DMS79 treated with DMSO at 0.1 percent for 48 hours (cell line): ENCODE measurements at places on chromosomes 13 and 19.

DNA sequence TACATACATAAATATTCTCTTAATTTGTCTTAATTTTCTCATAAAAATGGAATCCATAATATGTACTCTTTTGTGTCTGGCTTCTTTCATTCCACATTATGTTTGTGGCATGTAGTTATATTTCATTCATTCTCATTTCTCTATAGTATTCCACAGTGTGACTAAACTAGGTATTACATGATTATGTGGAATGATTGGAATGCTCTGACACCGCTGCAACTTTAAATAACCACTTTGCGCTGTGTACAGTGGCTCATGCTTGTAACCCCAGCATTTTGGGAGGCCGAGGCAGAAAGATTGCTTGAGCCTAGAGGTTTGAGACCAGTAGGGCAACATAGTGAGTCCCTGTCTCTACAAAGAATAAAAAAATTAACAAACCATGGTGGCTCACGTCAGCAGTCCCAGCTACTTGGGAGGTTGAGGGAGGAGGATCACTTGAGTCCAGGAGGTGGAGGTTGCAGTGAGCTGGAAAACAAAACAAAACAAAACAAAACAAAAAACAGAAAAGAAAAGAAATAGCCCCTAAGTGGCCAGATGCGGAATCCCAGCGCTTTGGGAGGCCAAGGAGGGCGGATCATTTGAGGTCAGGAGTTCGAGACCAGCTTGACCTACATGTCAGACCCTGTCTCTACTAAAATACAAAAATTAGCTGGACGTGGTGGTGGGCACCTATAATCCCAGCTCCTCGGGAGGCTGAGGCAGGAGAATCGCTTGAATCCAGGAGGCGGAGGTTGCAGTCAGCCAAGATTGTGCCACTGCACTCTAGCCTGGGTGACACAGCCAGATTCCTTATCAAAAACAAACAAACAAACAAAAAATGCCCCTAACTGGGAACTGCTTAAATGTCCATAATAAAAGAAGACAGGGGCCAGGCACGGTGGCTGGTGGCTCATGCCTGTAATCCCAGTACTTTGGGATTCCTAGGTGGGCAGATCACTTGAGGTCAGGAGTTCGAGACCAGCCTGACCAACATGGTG lies 8.0 kb upstream of the SAE1 start:
- no peak for DNase-seq

GRCh38 chr19:17830567-17831418 lies 9.5 kb upstream of the INSL3 start:
- no peak for DNase-seq

DNA sequence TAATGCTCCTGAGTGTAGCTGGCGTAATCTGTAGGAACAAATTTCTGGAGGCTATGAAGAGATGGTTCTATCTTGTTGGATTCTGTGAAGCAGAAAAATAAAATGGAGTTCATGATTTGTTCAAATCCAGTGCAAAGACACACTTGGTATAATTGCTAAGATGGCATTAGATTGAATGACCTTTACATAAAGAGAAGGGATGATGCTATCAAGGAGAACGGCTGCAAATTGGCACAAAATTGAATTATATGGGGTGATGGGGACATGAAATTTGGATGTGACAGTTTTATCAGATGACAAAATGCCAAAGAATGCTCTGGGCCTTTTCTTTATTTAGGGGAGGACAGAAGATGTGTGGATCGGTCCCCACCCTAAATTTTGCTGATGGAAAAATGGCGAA lies 4.0 kb downstream of the METTL21C start:
- DNase-seq = no peak

- DNase-seq = no peak
Measured at GRCh38 chr19:46603195-46603637, 2.1 kb downstream of the CALM3 start.

- peak; percentile 26 for DNase-seq
Measured at GRCh38 chr19:41872775-41873647, 4.1 kb upstream of the CD79A start.

DNA sequence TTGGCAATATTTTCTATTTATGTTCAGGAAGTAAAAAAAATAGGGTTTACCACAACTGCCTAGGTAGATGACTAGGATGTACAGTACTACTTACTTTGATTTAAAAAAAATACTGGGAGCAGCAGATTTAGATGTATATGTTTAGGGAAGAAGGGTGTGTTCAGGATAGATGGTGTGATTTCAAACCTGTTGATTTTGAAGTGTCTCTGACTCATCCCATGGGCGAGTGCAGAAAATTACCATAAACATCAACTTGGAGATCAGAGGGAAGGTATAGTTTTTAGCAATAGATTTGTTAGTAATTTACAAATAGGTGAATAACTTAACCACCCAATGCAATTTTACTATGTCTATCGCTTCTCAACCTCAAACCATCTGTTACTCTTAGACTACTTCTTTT lies 214.8 kb downstream of the NDFIP2 start:
- DNase-seq = no peak

- DNase-seq = no peak
Measured at GRCh38 chr19:49061445-49061844, 3.2 kb downstream of the NTF4 start.

DNA sequence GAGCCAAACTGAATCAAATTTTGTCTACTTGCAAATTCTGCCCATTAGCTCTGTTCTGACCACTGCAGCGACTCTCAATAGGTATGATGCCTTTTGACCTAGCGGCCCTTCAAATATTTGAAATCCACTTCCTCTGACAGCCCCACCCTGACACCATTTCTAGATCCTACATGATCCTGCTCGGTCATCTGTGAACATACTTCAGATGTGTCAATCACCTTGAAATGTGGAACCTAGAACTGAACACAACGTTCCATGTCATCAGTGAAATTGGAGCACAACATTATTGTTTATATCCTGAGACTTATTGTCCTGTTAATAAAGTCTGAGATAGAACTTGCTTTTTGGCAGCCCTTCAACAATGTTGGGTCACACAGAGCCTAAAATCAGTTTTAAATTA lies 98.2 kb downstream of the UBL3 start:
- DNase-seq = no peak
